ENCODE measurements at places on chromosomes 16 and 17.

GRCh38 chr16:87358696-87359095 is 24.9 kb downstream of the FBXO31 start:
- DNase-seq = no peak

DNA sequence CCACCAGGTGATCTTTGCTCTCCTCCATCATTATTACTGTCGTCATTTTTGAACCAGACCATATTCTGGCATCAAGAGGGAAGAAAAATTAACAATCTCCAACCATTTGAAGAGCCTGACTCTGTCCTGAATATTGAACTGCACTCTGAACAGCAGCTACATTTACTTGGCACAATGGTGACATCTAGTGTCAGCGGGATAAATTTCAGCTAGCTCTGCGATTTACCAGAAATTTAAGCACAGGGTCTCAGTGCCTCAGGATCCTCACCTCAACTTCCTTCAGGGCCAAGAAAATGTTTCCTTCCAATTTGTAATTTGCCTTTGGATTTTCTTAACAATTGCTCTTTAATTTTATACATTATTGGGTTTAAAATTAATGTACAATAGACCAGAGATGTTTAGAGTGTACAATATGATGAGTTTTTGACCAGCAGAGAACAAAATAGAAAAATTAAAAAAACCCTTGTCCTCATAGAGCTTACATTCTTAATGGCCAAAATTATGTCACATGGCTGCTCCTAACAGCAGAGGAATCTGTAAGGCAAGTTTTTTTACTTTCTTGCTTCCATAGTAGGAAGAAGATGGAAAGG is 10.7 kb upstream of the ZNF19 start:
- DNase-seq = peak; percentile 65

- DNase-seq = peak; percentile 61
Observed at GRCh38 chr16:83356266-83356665, 451.5 kb upstream of the HSBP1 start.

GRCh38 chr16:27048316-27048715 is 18.4 kb upstream of the C16orf82 start:
- DNase-seq = peak; percentile 2

- DNase-seq = no peak
Observed at GRCh38 chr16:55125818-55126385, 195.2 kb downstream of the IRX5 start.

All from renal cortical epithelial cell (primary cell).